ENCODE measurements at places on chromosomes 4 and X.

- no peaks in the 10 kb centered on the region for H3K36me3 ChIP-seq
- DNase-seq = no peak
- no peak overlapping the region for H3K27ac ChIP-seq
- no peaks in the 10 kb centered on the region for H3K27me3 ChIP-seq
Observed at GRCh38 chr4:15293711-15294110, 134.1 kb upstream of the C1QTNF7 start.

- H3K4me3 ChIP-seq = no peak overlapping the region
- no peaks in the 10 kb centered on the region for H3K4me1 ChIP-seq
- DNase-seq = no peak
- no peaks in the 10 kb centered on the region for H3K27me3 ChIP-seq
- H3K27ac ChIP-seq = no peak overlapping the region
Observed at GRCh38 chrX:97322401-97322800, 438.7 kb downstream of the RPA4 start.

- H3K4me1 ChIP-seq = peaks cover 35% of the 10 kb centered on the region
- H3K27me3 ChIP-seq = no peaks in the 10 kb centered on the region
- H3K27ac ChIP-seq = no peak overlapping the region
- no peak overlapping the region for H3K4me3 ChIP-seq
Observed at GRCh38 chr4:67712650-67713528, 11.9 kb upstream of the UBA6 start.

GRCh38 chrX:48909703-48910294 is 1.6 kb downstream of the SLC35A2 start:
- peaks cover 9% of the 10 kb centered on the region for H3K27me3 ChIP-seq
- no peak overlapping the region for H3K4me3 ChIP-seq
- H3K36me3 ChIP-seq = peaks cover 37% of the 10 kb centered on the region

DNA sequence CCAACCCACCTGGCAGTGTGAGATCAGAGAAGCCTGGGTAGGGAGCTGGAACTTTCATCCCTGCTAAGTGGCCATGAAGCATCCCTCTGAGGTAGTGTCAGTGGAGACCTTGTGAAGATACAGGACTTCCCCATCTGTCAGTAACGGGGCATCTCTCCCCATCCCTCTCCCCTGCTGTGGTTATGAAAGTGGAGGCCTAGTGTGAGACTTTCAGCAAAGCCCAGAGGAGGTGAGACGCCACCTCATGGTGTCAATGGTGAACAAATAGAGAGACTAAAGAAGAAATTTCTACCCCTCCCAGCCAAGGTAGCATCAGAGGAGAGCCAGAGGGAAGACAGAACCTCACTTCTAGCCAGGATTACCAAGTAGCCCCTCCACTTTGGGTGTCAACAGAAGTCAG is 150.2 kb downstream of the VEGFC start:
- H3K27ac ChIP-seq = no peak overlapping the region
- no peak for DNase-seq
- no peaks in the 10 kb centered on the region for H3K27me3 ChIP-seq
- H3K4me3 ChIP-seq = no peak overlapping the region
- H3K4me1 ChIP-seq = no peaks in the 10 kb centered on the region
- no peaks in the 10 kb centered on the region for H3K36me3 ChIP-seq

- H3K36me3 ChIP-seq = peaks cover 39% of the 10 kb centered on the region
- H3K27me3 ChIP-seq = no peaks in the 10 kb centered on the region
- DNase-seq = no peak
- peak overlapping the region; percentile 41 for H3K27ac ChIP-seq
Observed at GRCh38 chrX:65741823-65742222, 74.4 kb downstream of the MSN start.

DNA sequence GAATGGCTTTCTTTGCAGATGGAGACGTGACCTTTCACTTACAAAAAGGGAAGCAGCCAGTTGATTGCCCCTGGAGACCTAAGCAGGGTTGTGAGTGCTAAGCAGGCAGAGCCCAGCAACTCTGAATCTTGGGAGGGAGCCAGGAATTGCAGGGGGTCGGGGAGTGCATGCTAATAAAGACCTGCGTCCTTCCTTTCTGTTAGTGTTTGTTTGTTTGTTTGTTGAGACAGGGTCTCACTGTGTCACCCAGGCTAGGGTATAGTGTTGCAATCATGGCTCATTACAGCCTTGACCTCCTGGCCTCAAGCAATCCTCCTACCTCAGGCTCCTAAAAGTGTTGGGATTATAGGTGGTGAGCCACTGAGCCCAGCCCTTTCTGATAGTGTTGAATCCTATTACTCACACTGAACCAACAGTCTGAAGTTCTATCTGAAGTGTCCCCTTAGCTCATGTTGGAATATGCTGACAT is 137.4 kb downstream of the CEP135 start:
- peaks cover 2% of the 10 kb centered on the region for H3K27me3 ChIP-seq
- H3K4me1 ChIP-seq = no peaks in the 10 kb centered on the region
- H3K4me3 ChIP-seq = no peak overlapping the region
- H3K36me3 ChIP-seq = no peaks in the 10 kb centered on the region
- no peak overlapping the region for H3K27ac ChIP-seq

GRCh38 chrX:29488919-29489318 is 726.4 kb upstream of the MAGEB2 start:
- H3K4me3 ChIP-seq = no peak overlapping the region
- no peaks in the 10 kb centered on the region for H3K36me3 ChIP-seq
- H3K27ac ChIP-seq = no peak overlapping the region
- no peak for DNase-seq

- no peaks in the 10 kb centered on the region for H3K36me3 ChIP-seq
- no peaks in the 10 kb centered on the region for H3K4me1 ChIP-seq
- H3K27ac ChIP-seq = no peak overlapping the region
- no peaks in the 10 kb centered on the region for H3K27me3 ChIP-seq
- H3K4me3 ChIP-seq = no peak overlapping the region
- DNase-seq = no peak
Observed at GRCh38 chr4:31022702-31023101, 302.5 kb downstream of the PCDH7 start.

DNA sequence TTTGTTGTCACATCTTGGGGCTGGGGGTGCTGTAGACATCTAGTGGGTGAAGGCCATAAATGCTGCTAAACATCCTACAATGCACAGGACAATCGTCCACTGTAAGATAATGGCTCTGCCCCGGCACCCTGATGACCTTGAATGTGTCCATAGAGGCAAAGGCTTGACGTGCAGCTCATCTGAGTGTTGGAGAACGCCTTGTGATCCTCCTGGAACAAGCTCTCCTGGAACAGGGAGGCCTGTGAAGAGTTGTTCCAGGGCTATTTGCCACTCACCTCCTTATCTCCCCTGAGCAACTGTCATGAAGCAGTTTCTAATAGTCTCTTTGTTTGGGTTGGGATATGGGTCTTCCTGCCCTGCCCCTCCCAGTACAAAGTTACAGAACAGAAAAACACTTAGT is 15.2 kb upstream of the PCYT1B start:
- H3K36me3 ChIP-seq = no peaks in the 10 kb centered on the region
- no peaks in the 10 kb centered on the region for H3K27me3 ChIP-seq
- H3K4me1 ChIP-seq = no peaks in the 10 kb centered on the region
- no peak overlapping the region for H3K4me3 ChIP-seq

- DNase-seq = no peak
- H3K36me3 ChIP-seq = no peaks in the 10 kb centered on the region
- no peak overlapping the region for H3K27ac ChIP-seq
- H3K4me1 ChIP-seq = no peaks in the 10 kb centered on the region
Observed at GRCh38 chr4:88854481-88854880, 156.9 kb upstream of the NAP1L5 start.

DNA sequence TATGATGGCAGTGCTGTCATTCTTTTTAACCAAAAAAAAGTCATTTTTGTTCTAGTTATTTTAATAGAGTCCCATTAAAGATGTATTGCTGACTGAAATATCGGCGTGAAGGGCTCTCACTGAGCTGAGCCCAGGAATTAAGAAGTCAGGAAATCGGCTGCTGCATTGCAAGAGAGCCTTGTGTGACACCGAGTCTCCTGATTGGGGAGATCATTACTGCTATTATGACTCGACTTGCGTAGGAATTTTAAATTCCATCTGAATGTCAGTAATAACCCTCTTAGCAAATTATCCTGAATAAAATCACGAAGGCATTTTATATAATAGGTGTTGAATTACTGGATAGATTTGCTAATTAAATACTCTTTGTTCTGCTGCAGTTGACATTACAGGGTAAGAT is 111.5 kb downstream of the POLA1 start:
- H3K27ac ChIP-seq = no peak overlapping the region
- H3K27me3 ChIP-seq = no peaks in the 10 kb centered on the region
- DNase-seq = no peak
- H3K36me3 ChIP-seq = peaks cover 14% of the 10 kb centered on the region
- no peaks in the 10 kb centered on the region for H3K4me1 ChIP-seq

- DNase-seq = no peak
- no peaks in the 10 kb centered on the region for H3K4me1 ChIP-seq
- no peak overlapping the region for H3K27ac ChIP-seq
- H3K4me3 ChIP-seq = no peak overlapping the region
- peaks cover 17% of the 10 kb centered on the region for H3K27me3 ChIP-seq
- H3K36me3 ChIP-seq = peaks cover 3% of the 10 kb centered on the region
Observed at GRCh38 chr4:55838356-55838755, 15.1 kb upstream of the EXOC1 start.

- no peaks in the 10 kb centered on the region for H3K36me3 ChIP-seq
- no peaks in the 10 kb centered on the region for H3K4me1 ChIP-seq
- no peak for DNase-seq
- H3K27me3 ChIP-seq = no peaks in the 10 kb centered on the region
- no peak overlapping the region for H3K27ac ChIP-seq
Observed at GRCh38 chr4:32499171-32499570, 1779.0 kb downstream of the PCDH7 start.

DNA sequence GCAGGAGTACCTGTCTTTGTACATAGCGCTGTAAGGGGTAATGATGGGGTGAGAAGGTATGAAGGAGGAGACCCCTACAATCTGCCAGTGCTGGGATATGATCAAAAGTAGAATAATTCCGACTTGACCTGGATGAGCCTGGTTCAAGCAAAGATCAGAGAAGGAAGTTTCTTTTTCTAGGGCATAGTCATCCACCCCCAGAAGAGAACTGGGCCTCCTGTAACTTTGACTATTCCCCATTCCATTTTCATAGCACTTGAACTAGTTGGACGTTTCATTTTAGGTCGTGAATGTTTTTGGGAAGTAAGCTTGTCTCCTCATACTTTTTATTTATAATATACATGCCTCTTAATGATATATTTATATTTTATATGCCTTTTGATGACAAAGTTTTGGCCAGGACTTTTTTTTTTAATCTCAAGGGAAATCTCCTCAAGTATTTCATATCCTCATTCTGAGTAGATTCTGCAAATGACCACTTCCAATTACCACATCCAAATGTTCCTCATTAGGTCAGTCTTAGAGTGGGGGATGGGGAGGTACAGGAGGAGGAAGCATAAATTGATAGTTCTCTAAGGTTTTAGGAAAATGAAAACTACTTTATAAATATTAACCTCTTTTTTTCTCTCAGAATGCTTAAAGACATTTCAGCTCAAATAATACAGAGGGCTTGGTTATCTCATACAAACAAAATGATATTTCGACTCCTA is 3.5 kb downstream of the CXorf58 start:
- peaks cover 14% of the 10 kb centered on the region for H3K4me1 ChIP-seq
- no peak overlapping the region for H3K27ac ChIP-seq
- H3K27me3 ChIP-seq = no peaks in the 10 kb centered on the region
- no peak overlapping the region for H3K4me3 ChIP-seq
- no peak for DNase-seq
- no peaks in the 10 kb centered on the region for H3K36me3 ChIP-seq

DNA sequence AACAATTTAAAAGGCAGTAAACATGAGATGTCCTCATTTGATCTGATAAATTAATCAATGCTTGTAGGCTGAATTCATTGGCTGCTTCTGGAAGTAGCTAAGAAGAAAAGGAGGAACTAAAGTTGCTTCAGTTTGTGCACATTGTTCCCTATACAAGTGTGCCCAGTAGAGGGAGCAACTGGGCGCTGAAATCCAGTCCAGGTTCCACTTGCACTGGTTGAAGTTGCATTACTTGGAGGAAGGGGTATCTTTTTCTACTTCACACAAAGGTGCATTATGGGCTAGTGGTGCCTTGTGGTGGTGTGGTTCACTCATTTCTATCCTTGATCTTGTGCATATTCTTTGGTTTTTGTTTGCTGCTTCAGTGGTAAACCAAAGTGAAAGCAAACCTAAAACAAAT is 67.9 kb upstream of the SOX3 start:
- H3K27ac ChIP-seq = no peak overlapping the region
- no peaks in the 10 kb centered on the region for H3K27me3 ChIP-seq
- H3K36me3 ChIP-seq = no peaks in the 10 kb centered on the region
- H3K4me1 ChIP-seq = no peaks in the 10 kb centered on the region
- peak; percentile 27 for DNase-seq

- DNase-seq = no peak
- H3K36me3 ChIP-seq = peaks cover 2% of the 10 kb centered on the region
- H3K27me3 ChIP-seq = no peaks in the 10 kb centered on the region
- peaks cover 41% of the 10 kb centered on the region for H3K4me1 ChIP-seq
- no peak overlapping the region for H3K27ac ChIP-seq
Observed at GRCh38 chrX:9164086-9164485, 130.2 kb upstream of the FAM9B start.

GRCh38 chr4:6405397-6405706 is 67.1 kb downstream of the PPP2R2C start:
- H3K27me3 ChIP-seq = peaks cover 40% of the 10 kb centered on the region
- DNase-seq = no peak
- H3K4me3 ChIP-seq = no peak overlapping the region
- H3K36me3 ChIP-seq = no peaks in the 10 kb centered on the region
- no peaks in the 10 kb centered on the region for H3K4me1 ChIP-seq
- no peak overlapping the region for H3K27ac ChIP-seq

DNA sequence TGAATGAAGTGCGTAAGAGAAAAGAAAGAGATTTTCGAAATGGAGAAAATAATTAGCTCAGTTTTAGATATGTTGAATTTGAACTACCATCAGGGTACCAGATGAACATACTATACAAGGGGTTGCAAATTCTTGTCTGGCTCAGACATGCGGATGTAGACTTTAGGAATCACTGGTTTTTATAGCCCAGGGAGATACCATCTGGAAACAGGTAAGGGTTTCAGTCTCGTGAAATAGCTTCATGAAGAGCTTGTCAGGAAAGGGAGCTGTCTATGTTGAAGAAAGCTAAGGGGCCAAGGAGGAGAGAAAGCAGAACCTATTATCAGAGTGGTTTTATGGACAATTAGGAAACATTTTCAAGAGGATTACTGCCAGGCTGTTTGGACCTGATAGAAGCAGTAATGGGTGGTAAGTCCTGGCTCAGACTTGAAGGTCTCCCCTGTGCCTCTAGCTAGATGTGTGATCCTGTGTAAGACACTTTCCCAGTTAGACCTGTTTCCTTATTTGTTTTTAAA is 6.7 kb downstream of the RAB9A start:
- no peak overlapping the region for H3K4me3 ChIP-seq
- H3K27me3 ChIP-seq = no peaks in the 10 kb centered on the region
- H3K36me3 ChIP-seq = peaks cover 7% of the 10 kb centered on the region
- no peak for DNase-seq
- H3K27ac ChIP-seq = no peak overlapping the region
- H3K4me1 ChIP-seq = peaks cover 77% of the 10 kb centered on the region

- DNase-seq = no peak
- no peak overlapping the region for H3K4me3 ChIP-seq
Observed at GRCh38 chr4:39349326-39349725, 16.8 kb downstream of the RFC1 start.

- H3K36me3 ChIP-seq = no peaks in the 10 kb centered on the region
- H3K4me1 ChIP-seq = peaks cover under 1% of the 10 kb centered on the region
- H3K27ac ChIP-seq = no peak overlapping the region
- H3K27me3 ChIP-seq = peaks cover 19% of the 10 kb centered on the region
Observed at GRCh38 chr4:113368056-113368455, 318.6 kb downstream of the ANK2 start.
